ENCODE measurements at places on chromosomes 3 and 15.
A peak's percentile ranks its signal among the peaks of the same experiment; 100 is the strongest.

DNA sequence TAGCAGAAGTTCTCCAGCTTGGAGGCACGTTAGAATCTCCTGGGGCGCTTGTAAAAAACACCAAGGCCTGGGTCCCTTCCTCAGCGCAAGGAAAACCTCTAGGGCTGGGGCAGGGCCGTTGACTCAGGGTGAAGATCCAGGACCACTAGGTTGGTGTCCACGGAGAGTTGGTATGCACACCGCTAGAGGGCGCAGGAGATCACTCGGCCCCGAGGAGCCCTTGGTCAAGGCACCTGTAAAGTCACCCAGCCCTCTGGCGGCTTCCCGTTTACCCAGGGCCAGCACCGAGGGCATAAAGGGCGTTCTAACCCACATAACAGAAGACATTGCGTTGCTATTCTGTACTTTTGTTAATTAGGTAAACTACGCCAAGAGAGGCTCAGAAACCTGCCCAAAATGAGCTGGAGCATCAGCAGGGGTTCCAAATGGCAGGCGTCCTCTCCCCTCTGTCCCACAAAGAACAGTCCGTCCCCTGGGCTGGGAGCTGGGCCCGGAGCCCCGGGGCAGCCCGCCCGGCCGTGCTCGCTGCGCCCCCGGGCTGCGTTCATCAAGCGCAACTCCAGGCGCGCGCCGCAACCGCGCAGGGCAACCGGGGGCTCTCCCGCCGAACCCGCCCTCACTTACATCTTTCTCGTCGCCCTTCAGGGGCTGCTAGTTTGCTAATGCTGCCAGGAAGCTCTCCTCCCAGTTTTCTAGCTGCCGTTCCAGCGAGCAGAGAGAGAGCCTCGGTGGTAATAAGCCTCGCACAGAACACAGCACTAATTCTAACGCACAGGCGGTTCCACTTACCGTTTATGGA lies 332.1 kb downstream of the ARRDC4 start:
- peak; percentile 11 for DNase-seq

DNA sequence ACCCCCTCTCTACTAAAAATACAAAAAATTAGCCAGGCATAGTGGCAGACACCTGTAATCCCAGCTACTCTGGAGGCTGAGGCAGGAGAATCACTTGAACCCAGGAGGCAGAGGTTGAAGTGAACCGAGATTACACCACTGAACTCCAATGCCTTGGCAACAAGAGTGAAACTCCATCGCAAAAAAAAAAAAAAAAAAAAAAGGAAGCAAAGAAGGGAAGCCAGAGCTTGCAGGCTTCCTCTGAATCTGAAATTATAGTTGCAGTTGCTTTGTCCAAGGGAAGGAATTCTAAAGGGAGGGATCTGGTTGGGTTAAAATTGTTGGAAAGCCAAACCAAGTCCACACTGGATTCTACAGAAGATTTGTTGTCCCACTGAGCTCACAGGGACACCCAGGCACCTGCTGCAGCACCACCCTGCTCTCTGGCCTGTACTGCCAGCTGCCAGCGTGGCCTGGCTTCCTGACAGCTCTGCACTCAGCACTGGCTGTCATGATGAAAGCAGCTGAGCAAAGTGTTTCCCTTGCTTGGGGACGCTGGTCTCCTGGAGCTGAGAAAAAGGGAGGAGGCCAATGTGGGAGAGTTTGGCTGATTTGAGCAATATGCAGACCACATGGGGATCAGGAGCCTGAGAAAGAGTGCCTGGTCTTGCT lies 88.8 kb upstream of the HES1 start:
- peak; percentile 31 for DNase-seq

- no peak for DNase-seq
Observed at GRCh38 chr3:172283841-172284357, 164.4 kb downstream of the GHSR start.

GRCh38 chr3:135997554-135998320 lies 32.2 kb downstream of the PPP2R3A start:
- DNase-seq = no peak

Data from fibroblast of skin of scalp (primary cell).